CD4-positive, alpha-beta T cell treated with Interleukin-21 for 1 hour (primary cell): ENCODE measurements at places on chromosomes 12 and 14.

GRCh38 chr14:99514552-99515300, 33.5 kb downstream of the CCNK start:
- no peak for DNase-seq

- no peak for DNase-seq
Observed at GRCh38 chr12:107917912-107918800, 143.7 kb downstream of the ASCL4 start.

DNA sequence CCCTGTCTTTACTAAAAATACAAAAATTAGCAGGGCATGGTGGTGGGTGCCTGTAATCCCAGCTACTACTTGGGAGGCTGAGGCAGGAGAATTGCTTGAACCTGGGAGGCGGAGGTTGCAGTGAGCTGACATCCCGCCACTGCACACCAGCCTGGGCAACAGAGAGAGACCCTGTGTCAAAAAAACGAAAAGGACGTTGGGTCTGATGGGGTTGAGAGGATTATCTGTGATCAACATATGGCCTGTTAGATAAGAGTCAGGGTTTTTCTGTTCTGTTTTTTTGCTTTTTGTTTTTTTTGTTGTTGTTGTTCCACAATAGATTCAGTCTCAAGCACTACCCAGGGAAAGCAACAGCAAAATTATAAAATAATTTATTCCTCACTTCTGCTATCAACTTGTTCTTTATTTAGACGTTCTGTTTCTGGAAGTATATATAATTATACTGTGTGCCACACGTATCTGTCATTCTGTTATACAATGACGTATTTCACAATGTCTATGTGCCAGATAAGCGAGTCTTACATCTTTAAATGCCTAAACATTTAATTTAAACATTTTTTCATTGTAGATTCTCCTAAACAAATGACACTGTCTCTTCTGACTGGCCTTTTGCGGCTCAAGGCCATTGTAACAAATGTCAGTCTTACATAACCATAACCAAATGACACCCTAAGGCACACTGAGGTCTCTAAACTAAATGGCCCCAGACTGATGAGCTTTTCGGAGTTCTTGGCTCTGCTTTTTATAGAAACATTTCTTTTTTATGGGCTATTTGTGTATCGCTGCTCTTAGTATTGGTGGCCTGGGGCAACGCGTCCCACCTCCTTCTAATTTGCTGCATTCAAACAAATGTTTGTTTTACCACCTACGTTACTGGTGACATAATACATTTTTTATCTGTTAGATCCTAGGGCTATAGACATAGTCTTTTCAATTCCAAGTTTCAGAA, 7.2 kb upstream of the P2RX4 start:
- DNase-seq: no peak

- DNase-seq: no peak
Observed at GRCh38 chr14:81715731-81716130, 182.1 kb upstream of the SEL1L start.

- no peak for DNase-seq
Observed at GRCh38 chr14:95876761-95877538, at the start of gene TUNAR. Gene TUNAR, plus strand, starts transcription at chr14:95876832.

GRCh38 chr12:66025477-66025876, 105.1 kb downstream of the LLPH start:
- DNase-seq: no peak

DNA sequence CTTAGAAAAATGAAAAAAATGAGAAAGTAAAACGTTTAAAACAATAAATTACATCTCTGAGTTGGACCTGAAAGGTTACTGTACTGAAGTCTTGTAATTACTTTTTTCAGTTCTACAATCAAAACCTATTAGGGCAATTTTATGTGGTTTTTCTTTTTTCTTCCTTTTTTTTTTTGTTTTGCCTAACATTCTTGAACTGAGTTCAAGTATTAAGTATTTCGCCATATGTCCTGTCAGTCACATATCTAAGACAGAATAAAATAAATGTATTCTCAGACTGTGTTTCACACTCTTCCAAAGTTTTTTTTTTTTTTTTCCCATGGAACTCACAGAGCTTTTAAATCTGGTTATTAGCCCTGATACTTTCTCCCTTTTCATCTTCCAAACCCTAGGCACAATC, 172.0 kb downstream of the BCAT1 start:
- DNase-seq: no peak

DNA sequence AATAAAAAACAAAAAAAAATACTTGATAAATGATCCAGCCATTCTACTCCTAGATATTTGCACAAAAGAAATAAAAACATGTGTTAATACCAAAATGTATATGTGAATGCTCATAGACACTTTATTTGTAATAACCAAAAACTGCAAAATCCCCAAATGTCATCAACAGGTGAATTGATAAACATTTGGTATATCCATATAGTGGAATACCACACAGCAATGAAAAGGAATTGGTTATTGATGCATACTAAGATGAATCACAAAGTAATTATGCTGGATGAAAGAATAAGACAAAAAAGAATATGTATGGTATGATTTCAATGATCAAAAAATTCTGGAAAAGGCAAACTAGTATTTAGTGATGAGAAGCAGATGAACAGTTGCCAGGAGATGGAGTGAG, 124.7 kb upstream of the VASH1 start:
- DNase-seq: no peak

DNA sequence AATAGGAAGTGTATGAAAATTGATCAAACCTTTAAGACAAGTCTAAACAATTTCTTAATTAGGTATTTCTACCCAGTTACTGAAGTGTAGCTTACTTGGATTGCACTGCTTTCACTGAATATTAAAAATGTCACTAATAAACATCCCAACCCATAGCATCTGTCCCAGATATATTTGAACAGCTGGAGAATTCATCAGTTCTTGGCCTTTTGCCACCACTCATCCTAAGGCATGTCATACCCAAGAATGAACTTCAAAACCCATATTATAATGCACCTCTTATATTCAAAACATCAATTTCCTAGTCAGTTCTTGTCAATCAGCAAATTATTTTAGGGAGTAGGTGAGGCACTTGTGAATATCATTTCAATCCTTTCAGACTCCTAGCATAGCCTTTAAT, 392.3 kb downstream of the PAWR start:
- DNase-seq: no peak

DNA sequence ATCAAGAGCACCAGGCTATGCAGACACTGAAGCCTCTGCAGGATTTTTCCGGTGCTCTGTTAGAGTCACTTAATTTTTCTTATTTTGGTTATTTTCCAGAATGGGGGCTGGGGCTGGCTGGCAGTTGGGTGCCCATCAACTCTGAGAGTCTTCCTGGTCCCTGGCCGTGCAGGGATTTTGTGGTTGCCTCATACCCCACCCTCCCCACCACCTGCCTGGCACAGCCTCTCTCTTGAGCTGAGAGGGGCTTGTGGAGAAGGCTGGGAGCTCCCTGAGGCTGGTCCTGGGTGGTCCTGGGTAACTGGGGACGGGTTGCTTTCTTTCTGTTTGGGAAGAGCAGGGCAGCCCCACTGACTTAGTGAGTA, 23.3 kb downstream of the LRTM2 start:
- DNase-seq: no peak

DNA sequence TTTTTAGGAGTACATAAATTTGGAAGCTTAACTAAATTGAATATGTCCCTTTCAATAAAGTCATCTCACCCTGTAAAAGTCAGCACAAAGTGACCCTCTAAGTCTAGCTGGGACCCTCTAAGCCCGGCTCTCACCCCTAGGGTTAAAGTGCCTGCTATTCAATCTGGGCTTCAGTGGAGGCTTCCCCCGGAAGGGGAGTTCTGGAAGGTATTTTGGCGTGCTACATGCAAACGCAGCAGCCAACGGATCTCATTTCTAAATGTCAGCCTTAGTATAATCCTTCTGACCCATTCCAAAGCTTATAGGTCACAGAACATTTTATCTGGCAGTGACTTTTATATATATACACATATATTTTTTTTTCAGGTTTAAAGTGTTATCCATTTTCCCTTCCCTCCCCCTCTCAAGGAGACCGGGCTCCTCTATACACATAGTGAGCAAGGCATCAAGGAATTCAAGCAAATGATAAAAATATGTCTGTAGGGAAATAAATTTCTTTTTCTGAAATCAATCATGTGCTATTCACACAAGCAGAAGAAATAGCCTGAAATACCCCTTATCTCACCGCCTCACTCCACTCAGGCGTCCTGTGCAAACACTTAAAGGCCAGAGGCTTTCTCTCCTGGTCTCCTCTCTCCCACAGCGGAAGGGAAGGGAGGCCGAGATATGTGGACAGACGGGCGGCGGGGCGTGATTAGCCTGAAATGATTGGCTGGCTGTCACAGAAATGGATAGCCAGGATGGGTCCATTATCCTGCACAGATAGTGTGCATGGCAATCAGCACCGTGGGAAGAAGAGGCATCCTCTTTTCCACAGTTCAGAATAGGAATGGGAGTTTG, 301.7 kb downstream of the GALC start:
- DNase-seq: no peak

DNA sequence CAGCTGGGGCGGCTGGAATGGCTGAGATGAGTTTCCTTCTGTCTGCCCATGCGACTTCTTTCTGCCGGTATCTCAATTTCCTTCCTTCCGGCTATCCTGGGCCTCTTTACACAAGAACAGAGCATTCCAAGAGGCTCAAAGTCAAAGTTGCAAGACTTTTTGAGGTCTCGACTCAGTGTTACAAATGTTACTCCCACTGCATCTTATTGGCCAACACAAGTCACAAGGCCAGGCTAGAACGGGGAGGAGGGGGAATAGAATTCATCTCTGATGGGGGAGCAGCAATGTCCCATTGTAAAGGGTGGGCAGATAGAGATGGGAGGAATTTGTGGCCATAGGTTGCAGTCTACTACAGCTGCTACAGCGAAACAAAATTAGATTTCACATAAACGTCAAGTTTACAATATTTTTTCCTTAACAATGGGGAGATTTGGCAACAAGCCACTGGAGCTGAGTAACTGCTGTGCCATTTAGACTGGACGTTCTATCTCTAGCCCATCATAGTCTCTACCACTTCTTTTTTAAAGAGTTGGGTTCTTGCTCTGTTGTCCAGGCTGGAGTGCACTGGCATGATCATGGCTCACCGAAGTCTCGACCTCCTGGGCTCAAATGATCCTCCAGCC, 9.5 kb upstream of the NYNRIN start:
- DNase-seq: no peak

GRCh38 chr12:119089380-119090013, 89.2 kb upstream of the HSPB8 start:
- no peak for DNase-seq

DNA sequence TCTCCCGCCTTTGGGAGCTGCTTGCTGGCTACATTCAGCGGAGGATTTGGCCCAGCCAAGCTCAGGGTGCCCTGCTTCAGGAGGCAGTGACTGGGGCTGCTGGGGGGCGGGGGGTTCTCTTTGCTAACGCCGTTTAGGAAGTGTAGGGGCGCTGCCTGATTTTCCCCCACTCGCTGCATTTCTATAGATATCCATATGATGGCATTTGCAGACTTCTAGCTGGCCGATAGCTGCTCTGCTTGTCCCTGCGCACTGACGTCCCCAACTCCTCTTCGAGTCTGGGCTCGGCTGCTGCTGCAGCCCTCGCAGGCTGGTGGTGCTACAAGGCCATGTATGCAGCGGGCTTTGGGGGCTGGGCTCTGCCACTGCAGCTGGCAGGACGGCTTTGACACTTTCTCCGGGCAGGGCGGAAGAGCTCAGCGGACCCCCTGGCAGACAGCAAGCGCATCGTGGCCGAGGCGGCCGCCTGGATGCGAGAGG, 3.1 kb downstream of the LRFN5 start:
- DNase-seq: no peak

DNA sequence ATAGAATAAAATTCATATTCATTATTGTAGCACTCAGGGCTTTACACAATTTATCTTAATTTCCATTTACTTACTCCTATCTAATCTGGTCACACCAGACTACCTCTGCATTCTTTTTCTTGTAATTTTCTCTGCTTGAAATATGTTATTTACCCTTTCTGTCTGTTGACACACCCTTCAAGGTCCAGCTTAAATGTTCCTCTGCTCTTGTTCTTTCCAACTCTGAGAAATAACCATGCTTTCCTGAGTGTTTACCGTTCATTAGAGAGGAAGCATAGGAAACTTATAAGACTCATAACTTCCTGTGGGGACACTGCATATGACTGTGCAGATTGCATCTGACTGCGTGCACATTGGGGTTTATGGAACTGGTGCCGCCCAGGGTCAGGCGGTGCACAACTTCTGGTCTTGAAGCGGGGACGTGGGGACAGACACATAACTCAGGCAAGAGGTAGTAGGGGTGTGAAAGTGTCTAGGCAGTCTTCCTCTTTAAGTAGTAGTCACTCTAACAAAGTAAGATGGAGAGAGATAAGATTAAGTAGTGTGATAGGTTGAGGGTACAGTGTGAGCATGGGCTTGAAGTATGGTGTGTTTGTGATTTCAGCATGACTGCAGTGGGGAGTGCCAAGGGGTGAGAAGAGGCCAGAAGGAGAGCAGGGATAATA, 42.6 kb upstream of the FOXJ2 start:
- DNase-seq: peak; percentile 68

- DNase-seq: peak; percentile 76
Observed at GRCh38 chr14:64671591-64671990, 32.6 kb upstream of the PLEKHG3 start.

GRCh38 chr12:107822356-107822755, 47.9 kb downstream of the ASCL4 start:
- DNase-seq: no peak

DNA sequence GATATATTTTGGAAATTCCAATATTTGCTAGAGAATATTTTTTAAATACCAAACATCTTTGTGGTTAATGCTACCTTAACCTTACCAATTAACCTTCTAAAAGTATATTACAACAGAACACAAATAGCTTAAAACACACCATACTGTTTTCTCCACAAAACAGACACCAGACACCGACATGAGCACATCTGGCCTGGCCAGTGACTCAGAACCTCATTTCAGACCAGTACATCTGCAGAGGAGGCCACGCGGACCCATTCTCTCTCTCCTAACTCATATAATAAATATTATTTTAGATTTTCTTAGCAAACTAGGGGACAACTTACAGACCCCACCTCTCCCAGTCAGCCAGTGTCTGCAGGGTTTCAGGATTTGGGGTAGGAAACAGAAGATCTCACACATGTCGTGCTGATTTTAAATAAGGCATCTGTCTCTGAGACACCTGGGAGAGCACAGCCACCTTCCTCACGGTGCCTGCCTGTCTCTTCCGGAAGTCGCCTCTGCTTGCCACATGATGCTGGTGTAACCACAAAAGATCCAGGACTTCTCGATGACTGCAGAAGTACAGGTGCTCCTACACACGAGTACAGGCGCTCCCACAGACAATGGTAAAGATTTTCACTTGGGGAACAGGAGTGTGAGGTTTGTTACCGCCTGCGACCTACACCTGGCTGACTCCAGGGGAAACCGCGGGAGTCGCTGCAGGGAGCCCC, 9.7 kb upstream of the ANKLE2 start:
- peak; percentile 60 for DNase-seq

DNA sequence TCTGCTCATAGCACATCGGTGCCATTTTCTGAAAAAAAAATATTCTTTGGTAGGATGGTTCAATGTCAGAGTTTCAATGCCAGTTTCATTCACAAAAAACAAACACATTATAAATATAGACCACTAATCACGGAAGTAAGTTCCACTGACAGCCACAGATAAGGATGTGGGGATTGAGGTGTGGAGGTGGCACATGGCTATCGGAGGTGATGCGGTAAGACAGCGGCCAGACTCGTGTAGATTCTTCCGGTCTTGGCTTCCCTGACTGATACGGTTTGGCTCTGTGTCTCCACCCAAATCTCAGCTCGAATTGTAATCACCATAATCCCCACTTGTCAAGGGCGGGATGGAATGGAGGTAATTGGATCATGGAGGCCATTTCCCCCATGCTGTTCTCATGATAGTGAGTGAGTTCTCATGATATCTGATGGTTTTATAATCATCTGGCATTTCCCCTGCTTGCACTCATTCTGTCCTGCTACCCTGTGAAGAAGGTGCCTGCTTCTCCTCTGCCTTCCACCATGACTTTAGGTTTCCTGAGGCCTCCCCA, 693.4 kb downstream of the VRK1 start:
- DNase-seq: peak; percentile 25
